H9 (cell line): ENCODE measurements at places on chromosomes 1 and 21.
A peak's percentile ranks its signal among the peaks of the same experiment; 100 is the strongest.

GRCh38 chr1:150516616-150517015, 1.1 kb downstream of the FALEC start:
- no peak for DNase-seq

DNA sequence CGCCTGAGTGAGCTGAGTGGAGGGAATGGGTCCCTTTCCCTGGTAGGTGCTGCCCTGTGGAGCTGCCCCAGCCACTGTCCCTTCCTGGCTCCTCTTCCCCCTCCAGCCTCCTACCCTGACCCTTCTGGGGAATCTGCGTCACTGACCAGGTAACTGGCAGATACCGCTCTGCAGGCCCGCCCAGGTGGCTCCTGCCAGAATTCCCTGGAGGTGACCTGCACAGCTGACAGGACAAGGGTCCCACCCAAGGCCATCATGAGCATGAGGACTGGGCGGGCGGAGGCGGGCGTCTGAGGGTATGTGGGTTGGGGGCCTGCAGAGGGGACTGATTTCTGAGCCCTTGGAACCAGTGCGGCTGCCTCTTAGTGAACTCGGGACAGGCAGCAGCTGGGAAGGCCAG, 32.5 kb downstream of the DHRS3 start:
- DNase-seq: no peak

GRCh38 chr1:147611021-147611426, 59.3 kb downstream of the ACP6 start:
- no peak for DNase-seq

DNA sequence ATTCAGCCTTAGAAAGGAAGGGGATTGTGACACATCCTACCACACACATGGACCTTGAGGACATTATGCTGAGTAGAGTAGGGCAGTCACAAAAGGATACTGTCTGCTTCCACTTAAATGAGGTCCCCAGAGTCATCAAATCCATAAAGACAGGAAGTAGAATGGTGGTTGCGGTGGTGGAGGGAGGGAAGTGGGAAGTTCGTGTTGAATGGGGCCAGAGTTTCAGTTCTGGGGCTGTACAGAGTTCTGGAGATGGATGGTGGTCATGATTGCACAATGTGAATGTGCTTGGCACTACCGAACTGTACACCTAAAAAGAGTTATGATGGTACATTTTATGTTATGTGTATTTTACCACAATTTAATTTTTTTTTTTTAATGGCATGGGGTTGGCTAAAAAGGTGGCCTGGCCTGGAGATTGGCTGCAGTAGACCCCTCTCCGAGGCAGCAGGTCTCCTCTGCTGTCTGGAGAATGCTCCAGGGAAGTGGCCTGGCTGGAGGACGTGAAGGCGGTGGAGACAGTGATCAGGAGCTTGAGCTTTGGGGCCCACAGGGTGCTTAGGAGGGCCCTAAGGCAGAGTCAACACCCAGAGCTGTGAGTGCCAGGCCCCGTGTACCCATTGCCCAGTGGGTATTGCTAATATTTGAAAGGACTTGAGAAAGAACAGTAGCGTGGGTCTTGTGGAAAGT, 30.4 kb downstream of the IFNGR2 start:
- DNase-seq: no peak

DNA sequence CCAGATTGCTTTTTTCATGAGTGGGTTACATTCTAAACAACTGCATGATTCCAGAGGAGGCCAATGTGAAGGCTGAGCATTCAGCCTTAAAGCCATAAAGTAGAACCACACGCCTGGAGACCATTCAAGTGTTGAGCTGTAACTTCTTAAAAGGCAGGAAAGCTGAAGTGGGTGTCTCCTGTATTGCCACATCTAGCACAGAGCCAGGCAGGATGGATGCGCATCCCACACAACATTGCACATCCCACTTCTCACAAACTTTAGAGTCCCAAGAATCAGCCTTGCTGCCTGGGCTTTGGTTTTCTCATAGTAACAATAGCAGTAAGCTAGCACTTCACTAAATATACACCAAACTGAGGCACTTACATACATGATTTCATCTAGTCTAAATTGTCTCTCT, 151.7 kb downstream of the DAB1 start:
- DNase-seq: no peak

GRCh38 chr1:54112027-54112426, 40.8 kb downstream of the CDCP2 start:
- DNase-seq: peak; percentile 4

GRCh38 chr1:33220676-33221384, 35.5 kb upstream of the ZNF362 start:
- DNase-seq: peak; percentile 41

GRCh38 chr1:9111957-9112356, 16.9 kb downstream of the GPR157 start:
- DNase-seq: no peak

DNA sequence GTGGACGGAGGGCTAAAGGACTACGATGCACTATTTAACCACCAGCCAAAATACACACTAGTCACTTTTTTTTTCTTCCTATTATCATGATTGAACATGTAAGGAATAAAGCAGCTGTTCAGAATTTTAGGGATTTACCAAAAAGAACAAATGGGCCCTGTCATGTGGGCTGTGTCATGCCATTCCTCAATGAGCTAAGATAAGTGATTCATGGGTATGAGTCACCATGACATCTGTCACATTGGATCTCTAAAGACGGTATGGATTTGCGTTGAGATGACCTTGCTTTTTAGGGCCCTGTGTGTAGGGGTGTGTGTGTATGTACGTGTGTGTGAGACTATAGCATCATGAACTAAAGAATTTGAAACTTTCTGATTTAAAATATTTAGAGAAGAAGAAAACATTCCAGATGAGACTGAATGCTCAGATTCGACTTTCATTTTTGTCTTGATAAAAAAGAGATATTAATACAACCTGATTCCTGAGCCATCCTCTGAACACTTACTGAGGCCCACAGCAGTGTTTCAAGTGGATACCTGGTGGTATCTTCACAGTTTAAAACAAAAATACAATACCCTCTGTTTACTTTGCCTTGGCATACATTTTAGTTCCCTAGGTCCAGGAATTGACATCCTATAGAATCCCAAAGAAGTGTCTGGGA, 246.1 kb upstream of the DUSP10 start:
- no peak for DNase-seq

- no peak for DNase-seq
Observed at GRCh38 chr1:98660940-98661543, 479 bp upstream of the SNX7 start.

- DNase-seq: no peak
Observed at GRCh38 chr1:192639607-192640368, 3.8 kb downstream of the RGS13 start.

DNA sequence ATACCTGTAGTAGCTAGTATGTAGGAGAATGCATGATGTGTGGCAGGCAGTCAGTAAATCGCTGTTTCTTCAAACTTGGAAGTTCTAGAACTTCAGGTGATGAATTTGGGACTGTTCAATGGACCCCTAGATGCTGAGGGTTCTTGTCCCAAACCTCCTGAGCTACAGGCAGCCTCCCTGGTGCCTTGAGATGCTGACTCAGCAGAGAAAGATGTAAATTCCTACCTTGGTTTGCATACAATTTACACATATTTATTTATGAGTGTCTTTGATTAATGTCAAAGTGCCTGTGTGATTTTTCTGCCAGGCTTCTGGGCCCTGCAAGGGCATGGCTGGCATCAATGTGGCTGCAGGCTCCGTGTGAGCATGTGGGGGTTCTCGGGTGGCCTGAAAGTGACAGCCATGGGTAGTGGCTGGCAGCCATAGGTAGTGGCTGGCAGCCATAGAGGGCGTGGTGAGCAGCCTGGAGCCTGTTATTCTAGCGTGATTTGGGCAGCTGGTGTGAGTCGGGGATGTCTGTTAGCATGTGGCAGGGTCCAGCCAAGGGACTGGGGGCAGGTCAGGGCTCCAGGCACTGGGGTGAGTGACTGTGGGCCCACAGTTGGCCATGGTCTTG, 13.2 kb upstream of the POU3F1 start:
- DNase-seq: no peak

- peak; percentile 89 for DNase-seq
Observed at GRCh38 chr1:19353596-19353995, 41.5 kb downstream of the SLC66A1 start.

GRCh38 chr1:183243161-183244050, 57.3 kb downstream of the LAMC2 start:
- DNase-seq: no peak
